ENCODE measurements at places on chromosomes 4 and X.

- no peak for DNase-seq
Measured at GRCh38 chr4:119730671-119730950, 102.0 kb upstream of the PDE5A start.

DNA sequence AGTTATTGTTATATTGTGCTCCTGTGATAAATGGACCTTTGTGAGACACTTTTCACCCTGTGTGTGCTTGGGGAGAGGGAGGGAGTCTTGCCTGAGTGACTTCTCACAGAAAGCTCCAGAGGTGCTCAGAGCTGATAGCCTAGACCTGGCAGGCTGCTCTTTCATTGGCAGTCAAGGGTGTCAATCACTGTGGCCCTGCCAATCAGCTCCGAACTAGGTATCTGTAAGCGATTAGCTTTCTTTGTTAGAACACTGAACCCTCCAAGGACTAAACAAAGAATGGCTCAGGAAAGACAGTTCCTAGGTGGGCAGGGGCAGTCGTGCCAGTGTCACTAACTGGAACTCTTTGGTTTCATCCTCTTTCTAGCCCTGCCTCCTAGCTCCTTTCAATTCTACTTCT is 2.7 kb upstream of the NALF2 start:
- no peak for DNase-seq

DNA sequence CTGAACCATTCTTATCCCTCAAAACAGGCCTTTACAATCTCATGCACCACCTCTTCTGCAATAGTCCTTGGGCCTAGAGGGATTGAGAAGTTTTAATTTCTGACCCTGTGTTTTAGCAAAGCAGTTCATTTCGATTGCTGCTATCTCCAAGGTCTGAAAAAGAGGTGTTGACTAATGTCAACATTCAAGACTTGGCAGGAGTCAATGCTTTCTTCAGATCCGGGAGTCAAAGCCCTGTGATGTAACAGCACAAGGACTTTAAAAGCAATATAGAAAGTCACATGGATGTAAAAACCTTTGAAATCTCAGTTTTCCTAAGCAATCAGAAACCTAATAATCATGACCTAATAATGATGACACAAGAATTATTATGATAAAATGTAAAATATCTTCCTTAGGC is 133.8 kb downstream of the ADAM29 start:
- no peak for DNase-seq

DNA sequence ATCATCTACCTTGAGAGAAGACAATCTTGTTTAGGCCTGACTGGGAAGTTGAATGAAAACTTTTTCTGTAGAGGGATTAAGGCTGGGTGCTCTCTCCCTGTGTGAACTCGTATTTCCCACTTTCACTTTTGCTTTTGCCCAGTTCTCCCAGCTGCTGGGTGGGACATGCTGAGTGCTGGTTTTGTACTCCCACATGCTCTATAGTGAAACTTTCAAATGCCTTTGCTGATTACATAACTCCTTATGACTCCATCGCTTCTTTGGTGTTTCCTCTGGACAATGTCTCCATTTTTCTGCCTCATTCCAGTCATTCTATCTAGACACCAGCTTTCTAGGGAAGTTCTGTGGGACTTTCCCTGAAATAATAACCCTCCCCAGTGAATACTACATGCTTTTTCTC is 100.5 kb downstream of the CLNK start:
- DNase-seq: no peak

DNA sequence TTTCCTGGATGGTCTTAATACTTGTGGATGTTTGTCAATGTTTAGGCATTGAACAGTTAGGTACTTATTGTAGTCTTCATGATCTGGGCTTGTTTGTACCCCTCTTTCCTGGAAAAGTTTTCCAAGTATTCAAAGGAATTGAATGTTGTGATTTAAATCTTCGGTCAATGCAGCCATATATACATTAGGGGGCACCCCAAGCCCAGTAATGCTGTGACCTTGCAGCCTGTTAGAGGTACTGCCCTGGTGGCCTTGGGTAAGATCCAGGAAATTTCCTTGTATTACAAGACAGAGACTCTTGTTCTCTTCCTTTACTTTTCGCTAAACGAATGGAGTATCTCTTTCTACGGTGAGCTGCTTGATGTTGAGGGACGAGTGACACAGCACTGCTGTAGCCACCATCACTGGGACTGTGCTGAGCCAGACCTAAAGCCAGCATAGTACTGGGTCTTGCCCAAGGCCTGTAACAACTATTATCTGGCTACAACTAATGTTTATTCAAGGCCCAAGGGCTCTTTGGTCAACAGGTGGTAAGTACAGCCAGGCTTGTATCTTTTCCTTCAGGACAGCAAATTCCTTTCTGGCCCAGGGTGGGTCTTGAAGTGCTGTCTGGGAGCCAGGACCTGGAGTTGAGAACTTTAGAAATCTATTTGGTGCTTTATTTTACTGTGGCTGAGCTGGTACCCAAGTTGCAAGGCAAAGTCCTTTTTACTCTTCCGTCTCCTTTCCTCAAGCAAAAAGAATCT is 118.3 kb upstream of the ATOH1 start:
- DNase-seq: no peak

DNA sequence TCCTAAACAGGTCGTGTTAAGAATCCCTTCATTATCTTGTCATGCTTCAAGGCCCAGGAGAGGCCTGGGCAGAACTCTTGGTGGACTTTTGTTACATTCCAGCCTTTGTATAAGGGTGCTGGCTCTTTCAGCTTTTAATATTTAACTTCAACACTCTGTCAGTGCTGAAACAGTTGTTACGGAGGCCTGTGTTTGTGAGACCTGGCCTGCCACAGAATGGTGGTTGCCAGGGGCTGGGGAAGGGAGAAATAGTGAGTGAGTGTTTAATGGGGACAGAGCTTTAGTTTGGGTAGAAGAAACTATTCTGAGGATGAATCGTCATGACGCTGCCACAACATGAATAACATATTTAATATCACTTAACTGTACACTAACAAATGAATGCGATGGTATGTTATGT is 1027.6 kb upstream of the PRKX start:
- no peak for DNase-seq

DNA sequence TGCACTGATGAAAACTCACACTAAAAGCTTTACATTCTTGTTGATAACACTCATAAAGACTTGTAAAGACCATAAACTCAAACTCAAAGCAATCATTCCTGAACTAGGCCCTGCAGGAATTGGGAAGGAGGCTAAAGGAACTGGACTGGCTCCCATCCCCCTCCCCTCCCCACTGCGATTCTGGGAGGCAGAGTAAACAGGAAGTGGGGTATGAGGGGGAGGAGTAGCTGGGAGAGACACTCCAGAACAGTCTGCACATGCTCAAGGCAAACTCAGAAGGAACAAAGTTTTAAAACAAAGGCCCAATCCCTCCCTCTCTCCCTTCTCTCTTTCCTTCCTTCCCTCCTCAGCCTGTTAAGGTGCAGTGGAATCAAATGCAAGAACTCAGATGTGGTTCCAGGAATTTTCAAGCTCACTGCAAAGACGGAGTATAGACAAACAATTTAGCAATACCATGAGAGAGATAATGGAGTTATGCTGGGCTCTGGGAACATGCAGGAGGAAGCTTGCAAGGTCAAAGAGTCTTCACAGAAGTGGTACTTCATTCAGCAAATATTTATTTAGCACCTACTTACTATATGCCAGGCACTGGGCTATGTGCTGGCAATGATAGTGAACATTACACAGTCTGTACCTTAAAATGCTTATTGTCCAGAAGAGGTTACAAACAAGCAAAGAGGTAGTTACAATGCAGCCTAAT is 15.9 kb downstream of the MID1IP1 start:
- no peak for DNase-seq

GRCh38 chrX:23385242-23385641 is 50.6 kb downstream of the PTCHD1 start:
- DNase-seq: no peak

- DNase-seq: no peak
Measured at GRCh38 chr4:30789219-30789671, 69.1 kb downstream of the PCDH7 start.

DNA sequence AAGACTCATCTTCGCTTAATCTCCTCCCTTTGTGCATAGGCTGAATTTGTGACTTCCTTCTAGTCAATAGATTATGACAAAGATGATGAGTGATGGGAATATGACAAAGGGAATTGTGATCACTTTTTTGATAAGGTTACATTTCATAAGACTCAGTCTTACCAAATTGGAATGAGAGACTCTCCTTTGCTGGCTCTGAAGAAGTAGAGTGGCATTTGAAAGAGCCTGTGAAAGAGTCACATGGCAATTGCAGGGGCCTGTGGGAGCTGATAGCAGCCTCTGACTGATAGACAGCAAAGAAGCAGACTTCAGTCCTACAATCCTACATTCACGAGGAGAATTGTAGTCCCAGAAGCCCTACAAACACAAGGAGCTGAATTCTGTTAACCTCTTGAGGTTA is 44.9 kb upstream of the ADAMTS3 start:
- no peak for DNase-seq

- DNase-seq: no peak
Measured at GRCh38 chr4:3677748-3678070, 88.5 kb upstream of the ADRA2C start.

DNA sequence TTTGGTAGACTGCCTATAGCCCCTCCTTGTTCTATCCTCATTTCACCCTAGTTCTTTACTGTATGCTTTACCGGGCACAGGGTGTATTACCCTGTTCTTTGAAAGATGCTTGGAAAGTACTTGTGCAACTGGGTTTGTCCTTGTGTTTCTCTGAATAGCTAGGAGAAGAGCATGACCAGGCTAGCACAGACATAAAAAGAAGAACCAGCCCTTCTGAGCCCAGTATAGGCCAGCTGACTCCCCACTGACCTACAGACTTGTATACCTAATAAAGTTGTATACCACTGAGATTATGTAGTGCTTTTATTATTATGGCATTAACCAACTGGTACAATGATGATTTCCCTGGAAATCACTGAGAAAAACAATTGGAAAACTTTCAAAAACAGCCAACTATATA is 15.0 kb downstream of the CFI start:
- DNase-seq: no peak

- DNase-seq: no peak
Measured at GRCh38 chr4:123529278-123529568, 132.6 kb downstream of the SPRY1 start.

- no peak for DNase-seq
Measured at GRCh38 chr4:121243485-121243884, 79.4 kb upstream of the TNIP3 start.

GRCh38 chr4:89752932-89753598 is 83.9 kb downstream of the SNCA start:
- no peak for DNase-seq

GRCh38 chr4:20395160-20395773 is 143.6 kb downstream of the SLIT2 start:
- DNase-seq: no peak

GRCh38 chr4:169627307-169627706 is 6.9 kb downstream of the CLCN3 start:
- DNase-seq: no peak

GRCh38 chr4:1512738-1513660 is 106.8 kb upstream of the NKX1-1 start:
- DNase-seq: no peak

DNA sequence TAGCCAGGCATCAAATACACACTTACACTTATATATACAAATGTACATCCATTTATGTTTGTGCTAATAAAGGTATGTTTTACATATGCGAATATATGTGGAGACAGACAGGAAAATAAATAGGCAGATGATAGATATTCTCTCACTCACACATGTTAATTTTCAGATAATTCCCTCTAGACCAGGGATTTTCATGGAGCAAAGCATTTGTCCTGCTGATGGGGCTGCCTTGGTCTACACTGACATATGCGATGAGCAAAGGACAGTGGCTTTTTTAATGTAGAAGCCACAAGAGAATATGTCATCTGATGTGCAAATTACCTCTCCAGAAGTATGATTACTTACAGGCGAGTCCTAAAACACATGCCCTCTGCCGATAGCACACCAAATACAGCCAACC is 224.5 kb downstream of the VEGFC start:
- DNase-seq: no peak

- DNase-seq: no peak
Measured at GRCh38 chr4:12414181-12414812, 985.6 kb upstream of the HS3ST1 start.

GRCh38 chr4:79445371-79445781 is 37.3 kb upstream of the GK2 start:
- no peak for DNase-seq

GRCh38 chrX:134624046-134624430 is 34.2 kb downstream of the PLAC1 start:
- DNase-seq: no peak

DNA sequence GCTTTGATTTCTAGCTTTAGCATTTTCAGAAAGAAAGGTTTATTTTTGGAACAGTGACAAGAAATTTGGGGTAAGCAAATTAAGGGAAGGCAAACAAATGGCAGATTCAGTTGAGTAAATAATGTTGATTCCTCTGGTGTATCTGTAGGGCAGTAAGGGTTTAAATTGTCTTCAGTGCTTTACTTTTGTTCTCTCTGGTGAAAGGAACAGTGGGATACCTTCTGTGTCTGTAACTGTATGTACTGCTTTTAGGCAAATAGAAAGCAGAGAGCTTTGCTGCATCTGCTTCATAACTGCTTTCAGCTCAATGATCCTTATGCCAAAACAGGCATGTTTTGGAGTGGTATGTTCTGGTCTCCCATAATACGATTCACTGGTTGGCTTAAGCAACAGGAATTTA is 932.1 kb upstream of the SLIT2 start:
- no peak for DNase-seq

DNA sequence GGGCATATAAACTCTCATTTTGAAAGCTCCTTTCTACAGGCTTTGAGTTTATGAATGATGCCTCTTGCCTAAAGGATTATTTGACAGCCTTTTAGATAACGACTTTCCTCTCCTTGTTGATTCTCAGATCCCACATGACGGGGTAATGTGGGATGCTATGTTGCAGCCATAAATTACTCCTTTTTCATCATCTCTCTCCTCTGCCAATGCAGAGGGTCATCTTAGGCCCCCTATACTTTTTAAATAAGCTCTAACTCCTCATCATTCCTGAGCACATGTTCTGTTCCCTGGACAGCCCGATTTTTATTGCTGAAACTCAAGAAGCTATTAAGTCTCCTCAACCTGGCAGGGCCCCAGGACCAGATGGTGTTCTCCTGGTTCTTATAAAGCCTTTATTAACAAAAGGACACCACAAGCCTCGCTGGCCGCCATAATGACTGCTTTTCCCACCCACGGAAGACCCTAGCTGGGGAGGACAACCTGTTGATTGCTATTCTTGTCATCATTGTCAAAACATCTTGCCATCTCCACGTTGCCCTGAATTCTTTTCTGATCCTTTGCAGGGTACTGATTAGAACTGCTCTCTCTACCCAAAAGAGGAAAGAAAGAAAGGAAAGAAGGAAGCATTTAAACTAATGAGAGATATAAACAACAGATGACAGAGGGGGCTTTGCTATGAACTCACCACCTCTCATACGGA is 150.7 kb downstream of the DHX15 start:
- no peak for DNase-seq

DNA sequence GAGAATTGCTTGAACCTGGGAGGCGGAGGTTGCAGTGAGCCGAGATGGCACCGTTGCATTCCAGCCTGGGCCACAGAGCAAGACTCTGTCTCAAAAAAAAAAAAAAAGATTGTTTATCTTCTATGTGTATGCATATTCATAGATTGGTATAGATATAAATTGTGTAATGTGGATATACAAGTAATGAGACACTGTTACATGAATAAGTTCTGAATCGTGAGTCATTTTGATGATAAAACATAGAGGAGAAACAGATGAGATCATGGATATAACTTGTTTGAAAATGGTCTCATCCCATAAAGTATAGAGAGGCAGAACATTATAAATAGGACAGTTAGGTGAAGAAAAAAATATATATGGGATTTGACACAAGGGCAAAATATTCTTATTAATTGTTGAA is 628.0 kb downstream of the IL1RAPL1 start:
- DNase-seq: no peak

- DNase-seq: no peak
Measured at GRCh38 chrX:153928846-153929245, 2.8 kb upstream of the ARHGAP4 start.

- no peak for DNase-seq
Measured at GRCh38 chrX:38987198-38987651, 186.0 kb downstream of the MID1IP1 start.
